ENCODE measurements at places on chromosomes 6 and 20. TPM values are rescaled to one million over a fixed set of nuclear protein-coding genes. Genes with fewer than 3 reads are reported as not detected.

Gene SOX18
- total RNA-seq: 211 TPM

Gene MAVS
- total RNA-seq: 40.7 TPM

- DNase-seq: no peak
Measured at GRCh38 chr20:53302695-53303412, 290.8 kb downstream of the ZNF217 start.

Gene CHMP4B
- total RNA-seq: 112 TPM

- no peak for DNase-seq
Measured at GRCh38 chr6:35079311-35080000, 61.7 kb downstream of the TCP11 start.

Gene ADGRF5
- 37.9 TPM for total RNA-seq

Gene DPPA5
- total RNA-seq: not detected

Gene OSTM1
- total RNA-seq: 26.4 TPM

Data from endothelial cell of umbilical vein (primary cell).